ENCODE measurements at places on chromosomes 4 and X.

GRCh38 chr4:184489771-184490170 lies 15.4 kb upstream of the IRF2 start:
- no peak for DNase-seq

DNA sequence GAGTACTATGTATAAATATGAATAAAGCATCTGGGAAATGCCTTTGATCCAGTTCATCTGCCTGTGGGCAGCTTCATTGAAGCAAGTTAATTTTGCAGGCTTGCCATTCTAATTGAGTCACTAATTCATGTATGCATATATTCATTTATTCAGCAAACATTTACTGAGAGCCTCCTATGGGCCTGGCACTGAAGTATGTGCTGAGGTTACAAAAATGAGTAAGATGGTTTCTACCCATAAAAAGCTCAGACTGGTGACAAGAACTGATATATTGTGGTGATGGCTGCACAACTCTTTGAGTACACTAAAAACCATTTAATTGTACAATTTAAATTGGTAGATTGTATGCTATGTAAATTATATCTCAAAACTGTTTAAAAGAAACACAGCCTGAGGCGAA lies 1.1 kb upstream of the MRPL1 start:
- DNase-seq = no peak

DNA sequence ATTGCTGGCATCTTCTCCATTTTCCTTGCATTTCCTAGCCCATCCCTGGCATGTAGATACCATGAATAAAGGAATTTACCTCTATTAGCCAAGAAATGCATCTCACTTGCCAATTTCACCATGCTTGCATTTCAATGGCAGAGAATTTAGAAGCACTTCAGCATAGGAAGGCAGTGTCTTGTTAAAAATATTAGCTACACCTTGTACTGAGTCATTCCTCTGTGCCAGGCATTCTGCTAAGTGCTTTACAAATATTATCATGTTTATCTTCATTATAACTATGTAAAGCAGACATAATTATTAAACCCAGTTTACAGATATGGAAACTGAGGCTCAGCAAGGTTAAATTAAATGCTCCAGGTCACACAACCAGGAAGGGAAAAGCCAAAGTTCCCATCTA lies 138.2 kb downstream of the NPNT start:
- no peak for DNase-seq

GRCh38 chr4:52172166-52172565 lies 121.1 kb downstream of the SPATA18 start:
- DNase-seq = no peak

- DNase-seq = no peak
These were observed 574.7 kb downstream of the PCDH7 start for GRCh38 chr4:31294655-31295480.

- no peak for DNase-seq
These were observed 45.8 kb downstream of the TSPAN5 start for GRCh38 chr4:98612318-98613250.

- DNase-seq = peak; percentile 47
These were observed 149.9 kb downstream of the AMMECR1 start for GRCh38 chrX:110167952-110168451.

GRCh38 chr4:141410839-141411238 lies 190.1 kb downstream of the ZNF330 start:
- DNase-seq = no peak

DNA sequence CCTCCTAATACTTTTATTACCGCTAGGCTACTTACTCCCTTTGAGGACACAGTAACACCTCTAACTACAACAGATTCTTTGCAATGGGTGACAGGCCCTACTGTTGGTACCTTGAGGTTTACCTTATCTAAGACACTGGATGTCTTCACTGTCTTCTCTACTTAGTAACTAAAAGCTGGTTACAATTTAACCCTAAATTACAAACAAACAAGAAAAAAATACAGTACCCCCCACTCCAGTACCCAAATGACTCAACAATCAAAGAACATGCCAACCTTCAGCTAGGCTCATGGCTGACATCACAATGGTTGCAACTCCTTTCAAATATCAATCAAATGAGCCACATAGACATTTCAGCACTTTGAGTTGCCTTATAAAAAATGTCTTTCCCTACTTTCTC lies 198.0 kb downstream of the GUCY2F start:
- no peak for DNase-seq

- no peak for DNase-seq
These were observed 25.4 kb upstream of the AFAP1 start for GRCh38 chr4:7964890-7965662.

- no peak for DNase-seq
These were observed 11.2 kb downstream of the HNRNPD start for GRCh38 chr4:82362565-82362964.

GRCh38 chr4:143285696-143286437 lies 50.8 kb upstream of the GAB1 start:
- DNase-seq = no peak

- DNase-seq = no peak
These were observed 95.5 kb downstream of the SOWAHB start for GRCh38 chr4:76802236-76803021.

DNA sequence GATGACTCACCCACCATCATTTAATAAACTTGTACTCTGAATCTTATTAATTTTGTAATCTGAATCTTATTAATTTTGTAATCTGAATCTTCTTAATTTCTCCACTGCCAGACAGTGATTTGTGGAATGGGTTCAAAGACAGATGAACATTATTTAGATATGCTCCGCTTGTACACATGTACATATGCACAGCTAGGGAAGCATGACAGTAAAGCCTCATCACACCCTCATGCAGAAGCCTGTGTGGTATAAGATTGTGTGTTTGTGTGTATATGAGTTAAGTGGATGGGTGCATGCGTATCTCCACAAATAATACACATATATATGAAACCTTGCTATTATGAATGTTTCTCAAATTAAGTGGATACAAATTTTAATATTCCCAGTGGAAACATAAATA lies 318.5 kb upstream of the SFRP2 start:
- DNase-seq = no peak

DNA sequence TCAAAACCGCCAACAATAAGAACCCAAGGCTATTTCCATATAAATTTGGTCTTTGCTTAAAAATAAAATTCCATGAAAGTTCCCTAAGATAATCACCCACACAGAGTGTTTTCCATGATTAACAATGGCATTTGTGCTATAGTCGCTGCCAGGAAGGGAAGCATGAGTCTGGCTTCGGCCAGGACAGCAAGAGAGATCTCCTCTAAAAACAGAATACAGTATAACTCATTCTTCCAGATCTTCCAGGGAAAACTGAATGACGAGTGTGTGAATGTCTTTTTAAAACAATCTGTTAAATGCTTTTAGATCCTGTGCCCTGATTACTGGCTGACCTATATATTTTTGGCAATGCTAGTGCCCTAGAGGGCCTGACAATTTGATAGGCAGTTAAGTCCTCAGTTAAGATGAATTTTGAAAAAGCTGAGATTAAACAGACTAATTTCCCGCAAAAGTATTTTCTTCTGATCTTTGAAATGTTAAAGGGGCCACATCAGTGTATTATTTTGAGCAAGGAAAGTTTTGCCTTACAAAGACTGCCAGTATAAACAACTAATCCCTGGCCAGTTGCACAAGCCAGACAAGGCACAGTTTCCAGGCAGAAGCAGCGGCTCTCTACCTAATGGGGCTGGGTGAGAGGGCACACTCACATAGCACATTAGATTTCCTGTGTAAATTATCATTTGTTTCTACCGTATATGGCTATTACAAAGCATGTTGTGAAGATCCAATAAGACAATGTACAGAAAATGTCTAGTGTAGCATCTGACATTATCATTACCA lies 127.3 kb downstream of the DCHS2 start:
- no peak for DNase-seq

GRCh38 chr4:159175989-159176375 lies 73.1 kb downstream of the RAPGEF2 start:
- no peak for DNase-seq

DNA sequence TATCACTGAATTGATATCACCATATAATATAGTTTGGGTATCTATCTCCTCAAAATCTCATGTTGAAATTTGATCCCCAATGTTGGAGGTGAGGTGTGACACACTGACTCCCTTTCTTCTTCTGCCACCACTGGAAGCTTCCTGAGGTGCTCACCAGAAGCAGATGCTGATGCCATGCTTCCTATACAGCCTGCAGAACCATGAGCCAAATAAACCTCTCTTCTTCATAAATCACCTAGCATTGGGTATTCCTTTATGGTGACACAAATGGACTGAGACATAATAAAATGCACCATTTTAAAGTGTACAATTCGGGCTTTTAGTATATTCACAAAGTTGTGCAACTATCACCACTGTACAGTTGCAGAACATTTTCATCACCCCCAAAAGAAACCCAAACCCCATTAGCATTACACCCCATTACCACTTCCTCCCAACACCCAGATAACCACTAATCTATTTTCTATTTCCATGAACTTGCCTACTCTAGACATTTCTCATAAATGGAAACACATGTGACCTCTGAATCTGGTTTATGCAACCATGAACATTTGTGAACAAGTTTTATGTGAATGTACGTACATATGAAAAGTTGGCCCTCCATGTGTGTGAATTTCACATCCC lies 148.9 kb downstream of the OPHN1 start:
- no peak for DNase-seq

GRCh38 chrX:41301438-41301824 lies 32.5 kb upstream of the DDX3X start:
- DNase-seq = no peak

GRCh38 chr4:182975806-182976205 lies 58.6 kb upstream of the DCTD start:
- no peak for DNase-seq

DNA sequence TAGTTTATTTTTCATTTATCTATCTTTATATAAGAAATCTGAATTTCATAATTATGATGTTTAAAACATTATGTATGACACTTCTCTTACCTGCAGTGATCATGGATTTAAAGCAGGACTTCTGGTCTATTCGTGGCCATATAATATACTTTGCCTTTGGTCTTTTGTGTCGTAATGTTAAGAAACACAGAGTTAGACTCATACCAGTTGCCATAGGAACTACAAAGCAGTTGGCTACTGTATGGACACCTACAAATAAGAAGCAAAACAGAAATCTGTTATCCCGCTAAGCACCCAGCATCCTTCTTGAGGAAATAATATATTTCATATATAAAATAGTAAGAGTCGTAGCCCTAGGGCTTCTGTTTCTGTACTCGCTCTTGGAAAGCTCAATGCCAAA lies 4.3 kb downstream of the SEPSECS start:
- DNase-seq = no peak

- DNase-seq = no peak
These were observed 618.1 kb upstream of the ADGRL3 start for GRCh38 chr4:60581919-60582536.

DNA sequence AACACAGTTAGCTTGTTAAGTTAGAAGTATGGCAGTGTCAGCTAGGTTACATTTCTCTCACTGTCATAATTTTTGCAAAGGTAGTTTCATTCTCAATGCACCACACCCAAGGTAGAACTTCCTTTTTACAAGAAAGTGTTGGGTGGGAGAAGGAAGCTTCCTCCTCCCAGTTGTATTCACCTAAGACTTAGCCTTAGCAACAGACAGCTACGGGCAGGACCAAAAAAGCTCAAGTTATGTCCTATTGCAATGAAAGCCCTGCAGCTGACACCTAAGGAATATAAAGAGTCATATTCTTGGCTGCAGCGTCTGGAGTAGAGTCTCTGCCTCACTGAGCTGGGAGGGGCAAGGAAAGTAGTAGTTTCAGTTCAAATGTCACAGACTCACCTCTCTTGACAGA lies 25.1 kb upstream of the PRDM8 start:
- no peak for DNase-seq

- no peak for DNase-seq
These were observed 867.3 kb downstream of the PCDH18 start for GRCh38 chr4:136664988-136665387.

GRCh38 chr4:164997324-164997723 lies 19.9 kb upstream of the TRIM61 start:
- DNase-seq = no peak

GRCh38 chr4:95124906-95125504 lies 367.2 kb downstream of the BMPR1B start:
- no peak for DNase-seq

GRCh38 chr4:151658959-151659600 lies 101.7 kb downstream of the GATB start:
- DNase-seq = no peak

DNA sequence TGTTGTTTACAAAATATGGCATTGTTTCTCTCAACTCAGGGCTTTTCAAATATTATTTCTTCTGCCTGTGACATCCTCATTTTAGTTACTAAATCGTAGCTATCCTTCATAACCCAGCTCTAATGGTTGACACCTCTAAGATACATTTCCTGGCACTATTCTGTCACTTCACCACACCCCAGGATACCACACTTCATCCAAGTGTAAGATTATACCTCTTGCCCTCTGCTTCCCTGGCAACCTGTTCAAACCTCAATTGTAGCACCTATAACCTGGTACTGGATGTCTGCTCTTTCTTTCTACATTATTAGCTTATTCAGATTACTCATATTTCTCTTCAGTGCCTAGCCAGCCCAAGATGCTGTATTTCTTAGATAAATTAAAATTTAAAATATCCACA lies 175.7 kb upstream of the SPIN4 start:
- DNase-seq = no peak

- DNase-seq = no peak
These were observed 185.0 kb upstream of the GLRA2 start for GRCh38 chrX:14344172-14344940.

DNA sequence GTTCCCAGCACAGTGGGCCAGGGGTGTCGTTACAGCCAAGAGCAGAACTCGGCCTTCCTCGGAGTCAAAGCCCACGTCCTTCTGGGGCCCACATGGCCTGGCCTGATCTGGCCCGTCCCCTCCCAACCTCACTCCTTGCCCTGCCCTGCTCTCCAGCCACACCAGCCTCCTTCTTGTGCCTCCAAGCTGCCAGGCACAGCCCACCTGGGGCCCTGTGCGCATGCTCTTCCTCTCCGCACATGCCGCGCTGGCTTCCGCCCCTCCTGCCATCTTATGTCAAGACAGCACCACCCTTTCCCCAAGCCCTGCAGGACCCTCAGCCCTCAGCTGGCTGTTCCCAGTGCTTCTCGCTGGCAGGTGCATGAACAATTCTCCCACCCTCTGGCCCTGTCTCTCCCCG lies 6.8 kb downstream of the HAUS7 start:
- no peak for DNase-seq

DNA sequence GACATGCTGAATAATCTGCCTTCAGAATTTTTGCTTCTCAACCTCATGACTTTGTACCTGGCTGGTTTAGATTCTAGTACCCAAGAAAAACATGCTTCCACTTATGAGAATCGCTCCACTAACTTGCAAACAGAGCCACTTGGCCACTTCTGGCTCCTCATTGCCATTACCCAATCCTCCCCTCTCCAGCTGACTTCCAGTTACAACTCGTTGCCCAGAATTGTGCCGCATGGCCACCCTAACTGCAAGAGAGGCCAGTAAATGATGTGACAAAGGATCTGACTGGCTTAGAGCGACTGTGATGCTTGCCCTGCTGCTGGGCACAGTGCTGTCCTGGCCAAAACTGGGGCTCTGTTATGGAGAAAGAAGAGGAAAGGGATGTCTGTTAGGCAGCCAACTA lies 4.0 kb upstream of the DKC1 start:
- no peak for DNase-seq

- DNase-seq = no peak
These were observed 12.6 kb upstream of the IL13RA2 start for GRCh38 chrX:115029869-115030570.

Measured in activated naive CD4-positive, alpha-beta T cell treated with anti-CD3 and anti-CD28 coated beads, Interleukin-2, amount 50 U/mL, for 16 hours (primary cell).